Astrocyte (in vitro differentiated cells and primary cell): ENCODE measurements at places on chromosomes 4 and X. TPM values are rescaled to one million over a fixed set of nuclear protein-coding genes. Genes with fewer than 3 reads are reported as not detected.

DNA sequence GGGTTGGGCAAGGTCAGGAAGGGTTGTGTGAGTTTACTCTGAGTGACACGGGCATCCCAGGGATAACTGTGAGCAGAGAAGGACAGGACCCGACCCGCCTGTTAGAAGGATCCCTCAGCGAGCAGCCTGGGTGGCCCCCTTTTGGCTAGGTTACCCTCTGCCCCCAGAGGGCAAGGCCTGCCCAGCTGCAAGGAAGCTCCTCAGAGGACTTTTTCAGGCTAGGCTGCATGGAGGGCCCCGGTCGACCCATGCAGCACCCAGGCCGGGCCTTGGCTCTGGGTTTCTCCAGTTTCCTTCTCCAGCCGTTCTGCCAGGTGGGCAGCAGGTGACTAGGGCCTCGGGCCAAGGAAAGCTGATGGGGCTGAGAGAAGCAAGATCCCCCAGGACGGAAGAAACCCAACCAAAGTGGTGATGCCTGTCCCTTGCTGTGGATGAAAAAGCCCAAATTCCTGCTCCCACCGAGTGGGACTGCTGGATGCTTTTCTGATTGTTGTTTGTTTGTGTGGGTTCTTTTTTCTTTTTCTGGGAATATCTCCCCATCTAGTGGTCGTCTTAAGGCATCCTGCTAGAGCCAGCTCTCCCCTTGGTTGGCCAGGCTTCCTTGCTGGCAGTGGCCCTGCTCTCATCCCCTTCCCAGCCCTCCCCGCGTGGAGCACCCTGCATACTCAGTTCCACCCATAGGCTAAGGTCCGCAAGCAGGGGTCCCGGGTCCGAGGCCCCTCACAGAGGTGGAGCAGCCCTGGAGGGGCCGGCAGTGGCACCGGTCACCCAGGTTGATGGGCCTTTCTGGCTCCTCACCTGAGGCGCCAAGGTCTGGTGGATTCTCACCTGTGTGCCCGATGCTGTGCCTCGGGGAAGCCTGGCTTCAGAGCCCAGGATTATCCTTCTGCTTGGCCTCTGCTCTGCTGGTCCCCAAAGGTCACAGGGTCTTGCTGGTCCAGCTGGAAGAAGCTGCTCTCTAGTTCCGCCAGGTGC is 1.8 kb downstream of the ZFP92 start:
- no peaks in the 10 kb centered on the region for H3K4me1 ChIP-seq
- no peak overlapping the region for H3K4me3 ChIP-seq
- no peak for DNase-seq
- no peak overlapping the region for H3K27ac ChIP-seq
- H3K27me3 ChIP-seq: no peaks in the 10 kb centered on the region
- no peaks in the 10 kb centered on the region for H3K36me3 ChIP-seq

DNA sequence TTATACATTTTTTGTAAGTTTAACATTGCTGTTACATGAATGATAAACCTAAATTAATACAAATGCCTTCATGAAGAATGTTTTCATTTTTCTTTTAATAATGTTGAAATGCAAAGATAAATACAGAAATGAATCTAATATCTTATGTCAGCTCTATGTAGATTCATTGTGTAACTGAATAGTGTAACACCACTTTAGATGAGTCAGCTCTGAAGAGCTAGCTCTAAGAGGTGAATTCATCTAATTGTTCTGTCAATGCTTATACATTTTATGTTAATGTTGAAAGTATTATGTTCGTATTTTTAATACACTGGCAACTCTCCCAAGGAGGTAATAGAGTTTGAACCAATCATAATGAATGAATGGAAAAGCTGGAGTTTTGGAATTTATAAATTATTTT is 146.9 kb upstream of the FMR1 start:
- H3K27me3 ChIP-seq: no peaks in the 10 kb centered on the region
- H3K27ac ChIP-seq: no peak overlapping the region
- H3K4me1 ChIP-seq: no peaks in the 10 kb centered on the region
- no peaks in the 10 kb centered on the region for H3K36me3 ChIP-seq
- no peak for DNase-seq
- H3K4me3 ChIP-seq: no peak overlapping the region

GRCh38 chr4:76342191-76342590 is 35.7 kb downstream of the STBD1 start:
- H3K4me1 ChIP-seq: no peaks in the 10 kb centered on the region
- H3K4me3 ChIP-seq: no peak overlapping the region
- H3K36me3 ChIP-seq: no peaks in the 10 kb centered on the region

DNA sequence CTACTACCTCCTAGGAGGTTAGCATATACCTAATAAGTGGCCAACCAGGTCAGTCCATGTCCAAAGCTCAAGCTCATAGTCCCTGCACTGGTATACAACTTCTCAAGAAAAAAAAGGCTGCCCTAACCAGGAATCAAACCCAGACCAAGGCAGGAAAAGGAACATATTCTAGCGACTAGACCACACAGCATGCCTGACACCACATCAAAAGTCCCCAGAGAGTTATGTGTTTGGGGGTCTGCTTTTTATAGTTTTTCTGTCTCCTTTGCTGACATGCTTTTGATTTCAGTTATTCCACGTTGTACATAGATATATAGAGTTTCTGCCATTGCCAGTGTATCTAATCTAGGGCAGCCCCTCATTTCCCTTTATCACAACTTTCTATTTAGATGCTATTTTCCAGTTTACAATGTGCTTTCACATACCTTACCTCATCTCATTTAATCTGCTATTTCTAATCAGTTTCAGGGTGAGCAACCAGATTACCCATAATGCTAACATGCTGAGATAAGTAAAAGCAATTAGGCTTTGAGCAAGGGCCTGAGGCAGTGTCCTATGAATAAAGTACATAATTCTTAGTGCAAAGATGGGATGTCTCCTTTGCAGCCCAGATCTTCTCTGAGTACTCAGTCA is 17.8 kb downstream of the ARHGEF6 start:
- H3K36me3 ChIP-seq: no peaks in the 10 kb centered on the region
- peaks cover 5% of the 10 kb centered on the region for H3K4me1 ChIP-seq
- no peak overlapping the region for H3K4me3 ChIP-seq
- no peak overlapping the region for H3K27ac ChIP-seq
- no peak for DNase-seq

DNA sequence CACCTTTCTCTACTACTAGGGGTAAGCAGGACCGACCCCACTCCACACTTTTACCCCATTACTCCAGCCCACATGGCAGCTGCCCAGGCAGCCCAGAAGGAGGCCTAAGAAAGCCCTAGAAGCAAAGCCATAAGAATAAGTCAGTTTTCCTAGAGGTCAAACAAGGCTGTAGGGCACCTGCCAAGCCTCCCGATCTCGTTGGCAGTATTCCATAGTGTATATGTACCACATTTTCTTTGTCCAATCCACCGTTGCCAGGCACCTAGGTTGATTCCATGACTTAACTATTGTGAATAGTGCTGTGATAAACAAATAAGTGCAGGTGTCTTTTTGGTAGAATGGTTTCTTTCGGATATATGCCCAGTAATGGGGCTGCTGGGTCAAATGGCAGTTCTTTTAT is 54.2 kb downstream of the RHOXF2B start:
- no peak for DNase-seq
- H3K36me3 ChIP-seq: no peaks in the 10 kb centered on the region
- H3K27me3 ChIP-seq: no peaks in the 10 kb centered on the region
- H3K4me3 ChIP-seq: no peak overlapping the region

DNA sequence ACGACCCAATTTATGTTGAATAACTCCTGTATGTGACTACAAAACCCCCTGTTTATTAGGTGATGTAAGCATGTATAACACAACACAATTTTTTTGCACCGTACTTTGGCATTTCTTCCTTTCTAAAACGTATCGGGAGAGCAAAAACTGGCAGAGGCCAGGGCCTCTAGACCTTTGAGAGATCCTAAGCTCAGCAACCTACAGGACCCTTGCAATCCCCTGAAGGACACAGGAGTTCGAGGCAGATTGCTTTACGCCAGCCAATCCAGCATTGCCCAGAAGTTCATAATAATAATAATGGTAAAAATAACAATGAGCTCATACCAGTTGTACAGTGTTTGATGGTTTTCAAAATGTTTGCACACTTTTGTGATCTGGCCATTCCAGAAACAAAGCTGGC is 7.7 kb downstream of the NKX3-2 start:
- no peaks in the 10 kb centered on the region for H3K4me1 ChIP-seq
- no peak overlapping the region for H3K4me3 ChIP-seq
- no peak overlapping the region for H3K27ac ChIP-seq
- H3K36me3 ChIP-seq: no peaks in the 10 kb centered on the region
- H3K27me3 ChIP-seq: peaks cover 99% of the 10 kb centered on the region
- no peak for DNase-seq

GRCh38 chr4:129248621-129249020 is 152.7 kb downstream of the C4orf33 start:
- no peak overlapping the region for H3K27ac ChIP-seq
- H3K36me3 ChIP-seq: no peaks in the 10 kb centered on the region
- H3K27me3 ChIP-seq: no peaks in the 10 kb centered on the region
- DNase-seq: no peak
- H3K4me3 ChIP-seq: no peak overlapping the region

GRCh38 chrX:138765051-138765450 is 53.5 kb upstream of the FGF13 start:
- DNase-seq: peak; percentile 77
- H3K27ac ChIP-seq: peak overlapping the region; percentile 26
- H3K4me1 ChIP-seq: peaks cover 3% of the 10 kb centered on the region
- H3K36me3 ChIP-seq: no peaks in the 10 kb centered on the region

- no peaks in the 10 kb centered on the region for H3K36me3 ChIP-seq
- no peaks in the 10 kb centered on the region for H3K27me3 ChIP-seq
- H3K4me1 ChIP-seq: no peaks in the 10 kb centered on the region
- H3K27ac ChIP-seq: no peak overlapping the region
- no peak for DNase-seq
- no peak overlapping the region for H3K4me3 ChIP-seq
Measured at GRCh38 chrX:65987811-65988210, 52.1 kb downstream of the VSIG4 start.

- peaks cover 14% of the 10 kb centered on the region for H3K4me1 ChIP-seq
- H3K36me3 ChIP-seq: no peaks in the 10 kb centered on the region
- H3K4me3 ChIP-seq: no peak overlapping the region
- H3K27ac ChIP-seq: no peak overlapping the region
Measured at GRCh38 chr4:8534129-8534528, 46.1 kb upstream of the GPR78 start.

DNA sequence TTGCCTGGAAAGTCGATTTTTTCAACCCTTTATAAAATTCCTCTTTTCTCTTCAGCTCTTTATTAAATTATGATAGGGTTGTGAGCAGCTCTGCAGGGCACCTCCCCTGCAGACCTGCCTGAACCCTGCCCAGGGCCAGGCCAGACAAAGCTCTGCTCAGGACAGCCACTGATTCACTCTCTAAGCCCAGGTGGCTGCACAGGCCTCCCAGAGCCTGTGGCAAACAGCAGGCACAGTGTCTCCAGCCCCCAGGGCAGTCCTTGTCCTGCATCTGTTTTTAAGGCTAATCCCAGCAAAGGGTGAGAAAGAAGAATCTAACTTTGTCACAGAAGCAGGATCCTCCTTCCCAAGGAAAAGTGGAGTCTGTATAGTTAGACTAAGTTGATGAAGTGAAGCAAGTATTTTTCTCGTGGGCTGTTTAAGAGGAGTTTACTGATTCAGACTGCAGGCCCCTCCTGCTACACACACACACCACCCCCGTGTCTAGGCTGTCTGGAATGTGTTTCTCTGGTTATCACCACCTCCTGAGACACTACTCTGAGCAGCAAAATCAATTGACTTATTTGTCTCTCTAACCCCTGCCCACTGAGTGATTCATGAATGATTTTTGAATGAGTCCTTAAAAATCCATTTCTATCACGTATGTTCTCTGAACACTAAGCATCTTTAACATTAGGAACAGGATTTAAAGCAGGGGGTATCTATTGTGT is 101.7 kb downstream of the CHIC2 start:
- H3K27ac ChIP-seq: peak overlapping the region; percentile 73
- peak overlapping the region; percentile 24 for H3K4me3 ChIP-seq
- H3K36me3 ChIP-seq: no peaks in the 10 kb centered on the region
- peak; percentile 95 for DNase-seq
- H3K27me3 ChIP-seq: no peaks in the 10 kb centered on the region
- H3K4me1 ChIP-seq: peaks cover 26% of the 10 kb centered on the region

GRCh38 chr4:138951764-138952163 is 63.8 kb upstream of the NOCT start:
- H3K4me3 ChIP-seq: no peak overlapping the region
- no peaks in the 10 kb centered on the region for H3K36me3 ChIP-seq
- H3K4me1 ChIP-seq: peaks cover 12% of the 10 kb centered on the region

DNA sequence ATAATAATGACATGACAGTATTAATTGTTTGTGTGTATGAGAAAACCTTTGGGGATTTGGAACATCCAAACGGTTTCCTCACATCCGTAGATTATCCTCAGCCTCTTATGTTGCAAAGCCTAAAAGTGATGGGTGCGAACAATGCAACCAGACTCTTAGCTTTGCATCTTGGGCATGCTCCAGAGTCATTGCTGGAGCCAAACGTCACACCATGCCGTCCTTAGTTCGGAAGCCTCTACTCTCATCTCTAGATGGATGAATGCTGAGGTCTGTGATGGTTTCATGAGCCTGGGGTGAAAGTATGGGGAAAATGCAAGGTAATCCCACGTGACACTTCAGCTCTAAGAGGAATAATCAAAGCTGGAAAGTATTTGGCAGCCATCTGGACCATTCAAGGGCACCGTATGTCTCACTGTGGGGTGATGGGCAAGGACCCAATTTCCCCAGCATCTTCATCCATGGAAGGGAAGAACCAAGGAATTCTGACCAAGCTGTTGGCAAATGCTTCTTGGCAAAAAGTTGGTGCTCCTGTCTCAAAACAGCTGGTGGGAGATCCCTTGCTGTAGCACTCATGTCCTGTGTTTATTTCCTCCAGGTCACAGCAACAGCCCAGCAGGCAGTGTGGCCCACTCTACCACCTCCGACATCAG is 6.3 kb upstream of the RTL5 start:
- H3K27me3 ChIP-seq: no peaks in the 10 kb centered on the region
- H3K27ac ChIP-seq: no peak overlapping the region
- DNase-seq: no peak
- no peaks in the 10 kb centered on the region for H3K4me1 ChIP-seq
- no peak overlapping the region for H3K4me3 ChIP-seq
- no peaks in the 10 kb centered on the region for H3K36me3 ChIP-seq

- H3K4me1 ChIP-seq: no peaks in the 10 kb centered on the region
- peak; percentile 46 for DNase-seq
- no peak overlapping the region for H3K4me3 ChIP-seq
- H3K27ac ChIP-seq: no peak overlapping the region
- H3K27me3 ChIP-seq: no peaks in the 10 kb centered on the region
Measured at GRCh38 chrX:12370497-12370986, 232.3 kb downstream of the FRMPD4 start.

DNA sequence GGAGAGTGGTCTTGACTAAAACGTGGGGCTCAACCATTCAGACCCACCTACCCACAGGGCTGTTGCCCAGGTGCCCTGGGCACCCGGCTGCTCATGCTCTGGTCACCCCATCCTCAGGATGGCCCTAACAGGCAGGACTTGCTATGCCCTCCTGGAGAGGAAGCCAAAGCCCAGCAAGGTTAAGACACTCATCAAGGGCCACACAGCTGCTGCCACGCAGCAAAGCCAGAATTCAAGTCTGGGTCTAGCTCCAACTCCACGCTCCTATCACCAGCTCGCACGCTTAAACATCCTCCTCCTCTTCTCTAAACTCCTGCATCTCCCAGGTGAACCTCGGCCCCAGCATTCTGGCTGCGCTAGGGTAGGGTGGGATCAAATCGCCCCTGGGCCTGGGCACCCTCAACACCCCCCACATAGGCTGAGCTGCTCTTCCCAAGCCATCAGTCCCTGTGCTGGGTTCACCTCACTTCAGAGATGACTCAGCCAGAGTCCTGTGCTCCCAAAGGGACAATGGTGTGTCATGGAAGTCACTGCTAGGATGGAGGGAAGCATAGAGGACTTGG is 54.1 kb downstream of the PPP2R2C start:
- no peak overlapping the region for H3K27ac ChIP-seq
- no peaks in the 10 kb centered on the region for H3K36me3 ChIP-seq
- H3K4me3 ChIP-seq: no peak overlapping the region
- H3K4me1 ChIP-seq: no peaks in the 10 kb centered on the region
- no peaks in the 10 kb centered on the region for H3K27me3 ChIP-seq

The CDS1 gene
- 3.8 and 5.7 TPM in 2 replicates for total RNA-seq

The MAP3K15 gene
- total RNA-seq: 1.2 and 2.1 TPM in 2 replicates

The SMR3B gene
- not detected in 2 replicates for total RNA-seq

The EDNRA gene
- 6.4 and 9.3 TPM in 2 replicates for total RNA-seq

The LIMCH1 gene
- total RNA-seq: 3.2 and 7.1 TPM in 2 replicates
